Breast epithelium (tissue), 4 donors: ENCODE measurements at places on chromosomes 7 and 10.

- no peak overlapping the region for H3K4me3 ChIP-seq
- H3K27ac ChIP-seq = no peak overlapping the region
- DNase-seq = no peak
- H3K4me1 ChIP-seq = peaks cover 10% of the 10 kb centered on the region
- no peaks in the 10 kb centered on the region for H3K36me3 ChIP-seq
These were observed 84.7 kb downstream of the ARHGAP22 start for GRCh38 chr10:48520184-48520506.

DNA sequence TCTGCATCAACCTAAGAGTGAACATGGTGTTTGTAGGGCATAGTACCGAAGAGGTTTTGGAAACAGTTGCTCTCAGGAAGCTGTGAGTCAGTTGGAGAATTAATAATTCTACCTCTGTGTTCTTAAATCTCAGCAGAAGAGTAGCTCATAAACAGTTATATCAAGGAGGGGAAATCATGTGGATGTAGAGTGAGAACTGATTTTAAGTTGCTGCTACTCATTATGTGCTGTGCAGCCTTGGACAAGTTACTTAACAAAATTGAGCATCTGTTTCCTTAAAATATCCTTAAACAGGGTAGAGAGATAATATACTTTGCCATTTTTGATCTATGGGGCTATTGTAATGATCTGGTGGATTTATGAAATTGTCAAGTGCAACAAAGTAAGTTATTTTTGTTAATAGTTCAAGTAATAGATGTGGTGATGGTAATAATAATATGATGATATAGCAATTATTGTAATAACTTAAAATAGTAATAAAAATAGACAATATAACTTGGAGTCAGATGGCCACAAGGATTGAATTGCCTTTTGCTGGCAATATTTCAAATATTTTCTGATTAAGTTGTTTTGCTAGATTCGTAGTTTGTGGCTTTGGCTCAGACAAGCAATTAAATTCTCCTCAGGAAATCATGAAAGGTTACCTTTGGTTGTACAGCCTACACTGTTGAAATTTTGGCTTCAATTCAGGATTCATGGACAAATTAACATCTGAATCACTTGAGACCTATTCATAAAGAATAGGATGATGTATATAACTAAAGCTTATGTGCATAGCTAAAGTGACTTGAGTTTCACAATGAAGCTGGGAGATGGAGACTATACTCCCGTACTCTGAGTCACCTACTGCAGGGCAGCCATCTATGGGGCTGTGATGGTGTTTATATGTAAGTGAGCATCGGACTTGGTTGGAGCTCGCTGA is 228.5 kb downstream of the CDK14 start:
- H3K4me1 ChIP-seq = no peaks in the 10 kb centered on the region
- H3K27ac ChIP-seq = peak overlapping the region; percentile 71
- H3K27me3 ChIP-seq = no peaks in the 10 kb centered on the region
- DNase-seq = no peak

- H3K27me3 ChIP-seq = no peaks in the 10 kb centered on the region
- no peak overlapping the region for H3K4me3 ChIP-seq
- no peaks in the 10 kb centered on the region for H3K36me3 ChIP-seq
- no peak overlapping the region for H3K27ac ChIP-seq
- H3K4me1 ChIP-seq = no peaks in the 10 kb centered on the region
- no peak for DNase-seq
These were observed 629.1 kb downstream of the SORCS1 start for GRCh38 chr10:106535304-106535953.

- no peak overlapping the region for H3K27ac ChIP-seq
- DNase-seq = no peak
These were observed 139.7 kb downstream of the CALN1 start for GRCh38 chr7:72272479-72272878.

DNA sequence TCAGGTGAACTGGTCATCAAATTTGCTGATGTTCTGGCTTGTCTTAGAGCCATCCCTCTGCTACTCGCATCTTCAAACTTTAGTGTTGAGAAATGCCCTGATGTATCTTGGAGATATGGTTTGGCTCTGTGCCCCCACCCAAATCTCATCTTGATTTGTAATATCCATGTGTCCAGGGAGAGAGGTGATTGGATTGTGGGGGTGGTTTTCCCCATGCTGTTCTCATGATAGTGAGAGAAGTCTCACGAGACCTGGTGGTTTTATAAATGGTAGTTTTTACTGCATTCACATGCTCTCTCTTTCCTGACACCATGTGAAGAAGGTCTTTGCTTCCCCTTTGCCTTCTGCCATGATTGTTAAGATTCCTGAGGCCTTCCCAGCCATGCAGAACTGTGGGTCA is 74.0 kb upstream of the AFAP1L2 start:
- H3K27me3 ChIP-seq = no peaks in the 10 kb centered on the region
- DNase-seq = no peak
- H3K36me3 ChIP-seq = no peaks in the 10 kb centered on the region
- H3K4me3 ChIP-seq = no peak overlapping the region

DNA sequence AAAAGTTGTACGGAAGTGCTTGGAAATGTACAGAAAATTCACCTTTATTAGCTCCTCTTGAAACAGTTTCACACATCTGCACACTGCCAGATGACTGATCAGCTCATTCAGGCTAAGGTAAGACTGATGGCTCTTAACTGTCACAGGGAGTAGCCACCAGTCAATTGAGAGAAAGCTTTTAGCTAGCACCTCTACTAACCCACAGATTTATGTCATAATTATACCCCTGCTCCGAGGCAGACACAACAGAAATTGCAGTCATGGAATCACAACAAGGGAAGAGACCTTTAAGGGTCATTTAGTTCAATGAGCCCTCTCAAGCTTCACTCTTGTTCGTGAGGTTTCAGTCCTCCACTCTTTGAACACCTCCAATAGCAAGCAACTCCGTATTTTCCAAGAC is 235.4 kb downstream of the TRIL start:
- H3K4me3 ChIP-seq = no peak overlapping the region
- H3K27ac ChIP-seq = no peak overlapping the region
- DNase-seq = no peak
- no peaks in the 10 kb centered on the region for H3K36me3 ChIP-seq
- H3K4me1 ChIP-seq = no peaks in the 10 kb centered on the region

DNA sequence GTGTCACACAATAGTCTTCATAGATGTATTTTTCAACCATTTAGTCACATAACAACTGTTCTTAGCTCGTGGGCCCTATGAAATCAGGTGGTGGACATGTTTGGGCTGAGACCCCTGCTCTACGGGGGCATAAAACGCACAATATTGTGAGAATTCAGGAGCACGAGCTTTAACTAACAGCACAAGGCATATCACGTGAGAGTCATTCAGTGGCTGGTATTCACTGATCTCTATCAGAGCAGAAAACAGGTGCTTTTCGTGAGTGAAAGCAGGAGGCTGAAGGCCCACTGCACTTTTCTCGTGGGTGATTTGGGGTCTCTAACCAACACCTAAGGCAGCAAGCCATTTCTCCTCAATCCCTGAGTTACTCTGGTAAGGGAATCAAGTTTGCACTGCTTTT is 42.8 kb upstream of the GRB10 start:
- no peak overlapping the region for H3K4me3 ChIP-seq
- H3K36me3 ChIP-seq = no peaks in the 10 kb centered on the region
- no peak for DNase-seq
- H3K27me3 ChIP-seq = no peaks in the 10 kb centered on the region
- no peak overlapping the region for H3K27ac ChIP-seq
- no peaks in the 10 kb centered on the region for H3K4me1 ChIP-seq

GRCh38 chr10:507355-507699 is 182.1 kb downstream of the DIP2C start:
- H3K36me3 ChIP-seq = no peaks in the 10 kb centered on the region
- no peak overlapping the region for H3K27ac ChIP-seq
- H3K4me3 ChIP-seq = no peak overlapping the region
- no peaks in the 10 kb centered on the region for H3K4me1 ChIP-seq
- H3K27me3 ChIP-seq = no peaks in the 10 kb centered on the region

GRCh38 chr10:31914370-31914769 is 14.3 kb downstream of the ARHGAP12 start:
- no peaks in the 10 kb centered on the region for H3K27me3 ChIP-seq
- DNase-seq = no peak
- no peak overlapping the region for H3K4me3 ChIP-seq
- no peaks in the 10 kb centered on the region for H3K36me3 ChIP-seq
- no peaks in the 10 kb centered on the region for H3K4me1 ChIP-seq

- H3K4me3 ChIP-seq = no peak overlapping the region
- DNase-seq = no peak
- H3K27me3 ChIP-seq = no peaks in the 10 kb centered on the region
- no peaks in the 10 kb centered on the region for H3K36me3 ChIP-seq
These were observed 186.8 kb upstream of the AUTS2 start for GRCh38 chr7:69411466-69411865.

DNA sequence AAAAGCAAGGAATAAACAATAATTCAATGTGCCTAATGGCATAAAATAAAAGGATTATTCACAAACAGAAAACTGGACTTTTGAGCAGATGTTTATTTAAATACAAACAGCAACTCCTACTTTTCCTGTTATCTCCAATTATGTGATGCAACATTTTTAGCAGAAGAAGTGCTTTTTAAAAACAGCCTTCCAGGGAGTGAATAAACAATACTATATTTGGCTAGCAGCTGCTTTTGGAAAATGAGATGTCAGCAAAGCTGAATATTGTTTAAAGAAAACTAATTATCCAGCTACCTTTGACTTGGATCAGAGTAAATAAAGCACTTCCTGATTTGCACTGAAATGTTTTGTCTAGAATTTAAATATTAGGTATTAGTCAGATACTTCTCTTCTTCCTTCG is 23.2 kb downstream of the CDK1 start:
- H3K36me3 ChIP-seq = no peaks in the 10 kb centered on the region
- H3K4me1 ChIP-seq = no peaks in the 10 kb centered on the region
- H3K4me3 ChIP-seq = no peak overlapping the region
- no peak overlapping the region for H3K27ac ChIP-seq
- no peak for DNase-seq
- no peaks in the 10 kb centered on the region for H3K27me3 ChIP-seq

GRCh38 chr10:95391581-95392216 is 100.9 kb upstream of the PDLIM1 start:
- H3K27ac ChIP-seq = no peak overlapping the region
- H3K4me1 ChIP-seq = no peaks in the 10 kb centered on the region
- H3K27me3 ChIP-seq = no peaks in the 10 kb centered on the region
- no peaks in the 10 kb centered on the region for H3K36me3 ChIP-seq
- DNase-seq = no peak
- H3K4me3 ChIP-seq = no peak overlapping the region

GRCh38 chr10:81414038-81414437 is 461.0 kb upstream of the NRG3 start:
- no peaks in the 10 kb centered on the region for H3K36me3 ChIP-seq
- H3K4me1 ChIP-seq = no peaks in the 10 kb centered on the region
- no peaks in the 10 kb centered on the region for H3K27me3 ChIP-seq
- no peak overlapping the region for H3K4me3 ChIP-seq
- no peak for DNase-seq

GRCh38 chr10:68137171-68137570 is 27.9 kb downstream of the MYPN start:
- DNase-seq = no peak
- no peaks in the 10 kb centered on the region for H3K27me3 ChIP-seq
- H3K4me1 ChIP-seq = no peaks in the 10 kb centered on the region
- no peaks in the 10 kb centered on the region for H3K36me3 ChIP-seq

GRCh38 chr10:113035732-113036312 is 85.8 kb downstream of the TCF7L2 start:
- no peak overlapping the region for H3K4me3 ChIP-seq
- no peaks in the 10 kb centered on the region for H3K27me3 ChIP-seq
- DNase-seq = no peak
- H3K4me1 ChIP-seq = no peaks in the 10 kb centered on the region

GRCh38 chr7:1054861-1055450 is 10.6 kb downstream of the GPR146 start:
- no peaks in the 10 kb centered on the region for H3K36me3 ChIP-seq
- peak overlapping the region; percentile 37 for H3K4me3 ChIP-seq
- H3K4me1 ChIP-seq = peaks cover 14% of the 10 kb centered on the region
- no peaks in the 10 kb centered on the region for H3K27me3 ChIP-seq

DNA sequence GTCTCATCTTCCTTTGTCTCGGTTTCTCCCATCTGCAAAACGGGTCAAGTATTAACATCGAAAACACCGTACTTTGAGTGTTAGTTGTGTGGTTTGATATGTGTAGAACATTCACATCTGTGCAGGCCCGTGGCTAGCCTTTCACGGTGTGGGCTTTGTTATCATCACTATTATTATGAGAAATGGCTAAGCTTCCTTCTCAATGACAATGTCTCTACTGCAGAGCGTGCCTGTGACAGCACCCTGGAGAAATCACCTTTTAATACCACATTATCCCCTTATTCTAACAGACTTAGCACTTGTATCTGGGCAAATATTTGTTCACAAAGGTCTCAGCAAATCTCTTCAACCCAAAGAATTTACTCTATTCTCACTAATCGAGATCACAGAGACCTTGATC is 55.8 kb downstream of the FAM171A1 start:
- no peak for DNase-seq
- no peak overlapping the region for H3K27ac ChIP-seq
- no peaks in the 10 kb centered on the region for H3K4me1 ChIP-seq
- no peaks in the 10 kb centered on the region for H3K36me3 ChIP-seq
- no peaks in the 10 kb centered on the region for H3K27me3 ChIP-seq

GRCh38 chr7:132318352-132319318 is 257.6 kb downstream of the PLXNA4 start:
- H3K4me3 ChIP-seq = no peak overlapping the region
- peak; percentile 82 for DNase-seq
- no peaks in the 10 kb centered on the region for H3K27me3 ChIP-seq
- no peak overlapping the region for H3K27ac ChIP-seq
- no peaks in the 10 kb centered on the region for H3K4me1 ChIP-seq
- H3K36me3 ChIP-seq = no peaks in the 10 kb centered on the region

- no peak overlapping the region for H3K4me3 ChIP-seq
- no peak for DNase-seq
- no peaks in the 10 kb centered on the region for H3K4me1 ChIP-seq
- no peak overlapping the region for H3K27ac ChIP-seq
- H3K27me3 ChIP-seq = no peaks in the 10 kb centered on the region
These were observed 29.8 kb downstream of the FAM13C start for GRCh38 chr10:59332581-59332980.

DNA sequence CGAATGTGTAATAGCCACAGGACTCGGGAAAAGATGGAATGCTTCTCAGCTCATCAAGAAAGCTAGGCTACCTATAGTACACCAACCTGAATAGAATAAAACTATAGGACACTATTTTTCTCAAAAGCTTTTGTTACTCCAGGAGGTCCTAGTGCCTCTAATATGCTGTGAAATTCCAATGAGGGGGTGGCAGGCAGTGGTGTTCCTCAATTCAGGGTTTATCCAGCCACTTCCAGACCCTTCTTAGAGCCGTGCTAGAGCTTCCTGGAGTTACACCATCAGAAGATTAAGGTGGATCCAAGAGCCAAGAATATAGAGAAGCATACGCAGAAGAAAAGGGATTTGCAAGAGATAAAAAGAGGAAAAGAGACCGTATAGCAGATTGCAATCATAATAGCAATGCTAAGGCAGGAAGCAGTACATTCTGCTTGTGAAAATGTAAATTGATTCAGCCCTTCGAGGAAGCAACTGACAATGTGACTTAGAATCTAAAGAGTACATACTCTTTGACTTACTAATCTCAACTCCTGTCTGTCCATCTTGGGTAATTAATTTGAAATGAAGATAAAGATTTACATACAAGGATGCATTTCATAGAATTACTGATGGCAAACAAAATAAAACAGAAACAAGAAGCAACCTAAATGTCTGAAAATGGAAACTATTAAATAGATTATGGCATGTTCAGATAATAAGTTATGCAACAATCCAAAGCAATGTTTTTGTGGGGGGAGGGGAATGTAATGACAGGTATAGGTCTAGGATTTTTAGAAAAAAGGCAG is 2.1 kb downstream of the ST8SIA6 start:
- H3K4me3 ChIP-seq = peak overlapping the region; percentile 89
- H3K27me3 ChIP-seq = no peaks in the 10 kb centered on the region
- no peak for DNase-seq
- H3K27ac ChIP-seq = peak overlapping the region; percentile 84
- H3K36me3 ChIP-seq = no peaks in the 10 kb centered on the region
